ENCODE measurements at places on chromosomes 2 and 18.

DNA sequence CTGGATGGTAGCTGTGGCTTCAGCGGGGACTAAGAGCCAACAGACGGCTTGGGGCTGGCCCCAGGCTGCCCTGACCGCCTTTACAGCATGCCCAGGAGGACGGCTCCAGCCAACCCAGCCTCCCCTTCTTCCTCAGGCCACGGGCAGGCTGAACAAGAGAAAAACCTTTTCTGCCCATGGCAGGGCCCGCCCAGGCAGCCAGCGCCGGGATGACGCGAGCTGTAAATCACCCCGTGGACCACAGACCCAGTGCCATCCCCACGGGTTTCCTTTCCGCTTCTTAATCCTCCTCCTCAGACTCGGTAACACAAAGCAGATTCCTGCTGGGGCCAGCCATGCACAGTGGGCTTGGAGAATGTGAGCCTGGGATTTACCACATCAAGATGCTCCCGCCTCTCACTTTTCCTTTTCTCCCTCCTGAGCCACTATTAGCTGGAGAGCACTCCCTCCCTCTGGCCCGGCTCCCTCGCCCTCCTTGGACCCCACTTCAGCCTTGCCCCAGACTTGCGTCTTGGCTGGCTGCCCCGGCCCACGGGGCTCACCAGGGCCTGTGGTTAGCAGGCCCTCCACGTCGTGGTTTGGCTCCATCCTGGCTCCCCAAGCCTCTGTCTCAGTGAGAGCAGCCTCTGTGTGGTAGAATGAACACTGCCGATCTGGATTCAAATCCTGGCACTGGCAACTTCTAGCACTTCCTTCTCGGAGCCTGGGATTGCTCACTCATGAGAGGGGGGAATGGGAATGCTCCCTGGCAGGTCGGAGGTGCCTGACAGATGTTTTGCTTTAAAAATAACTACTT lies 31.4 kb downstream of the ATOH8 start:
- DNase-seq, result peak; percentile 63

DNA sequence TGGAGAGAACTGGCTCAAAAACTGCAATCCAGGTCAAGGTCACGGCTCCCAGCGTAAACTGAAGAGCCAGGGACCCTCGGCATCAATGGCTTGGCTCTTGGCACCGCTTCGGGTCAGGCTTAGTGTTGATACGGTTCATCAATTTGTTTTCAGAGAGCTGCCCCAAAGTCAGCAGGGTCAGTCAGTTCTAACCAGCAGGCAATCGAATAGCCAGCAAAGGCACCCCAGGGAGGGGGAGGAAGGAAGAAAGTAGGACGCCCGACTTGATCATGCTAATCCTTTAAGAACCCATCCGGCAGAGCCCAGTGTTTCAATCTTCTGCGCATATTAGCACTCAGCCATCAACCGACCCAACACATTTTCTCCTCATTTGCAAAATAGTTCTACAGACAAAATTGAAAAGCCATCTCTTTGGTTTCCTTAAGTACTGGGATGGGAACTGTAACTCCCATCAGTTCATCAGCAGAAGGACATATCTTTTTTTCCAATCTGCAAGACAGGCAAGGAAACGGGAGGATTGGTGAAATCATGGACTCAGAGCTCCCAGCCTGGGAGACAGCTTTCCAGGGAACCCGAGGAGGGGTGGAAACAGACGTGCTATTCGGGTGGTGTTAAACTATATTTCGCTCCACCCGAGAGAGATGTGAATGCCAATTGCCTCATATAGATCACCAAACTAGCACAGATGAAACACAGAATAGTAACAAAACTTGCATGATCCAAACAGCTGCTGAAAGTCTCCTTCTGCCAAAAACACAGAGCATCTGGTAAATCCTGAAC lies 40.7 kb upstream of the CABLES1 start:
- DNase-seq, result peak; percentile 21

GRCh38 chr2:45983213-45983612 lies 314.0 kb upstream of the EPAS1 start:
- no peak for DNase-seq

GRCh38 chr2:35082072-35082471 lies 1273.5 kb upstream of the CRIM1 start:
- DNase-seq, result no peak

- DNase-seq, result peak; percentile 70
Observed at GRCh38 chr2:156340804-156341451, 8.4 kb upstream of the NR4A2 start.

- DNase-seq, result no peak
Observed at GRCh38 chr2:44944102-44944951, 2.8 kb downstream of the SIX3 start.

GRCh38 chr2:236229186-236229585 lies 35.0 kb downstream of the ASB18 start:
- no peak for DNase-seq
